ENCODE measurements at places on chromosomes 4 and X.
A peak's percentile ranks its signal among the peaks of the same experiment; 100 is the strongest.

DNA sequence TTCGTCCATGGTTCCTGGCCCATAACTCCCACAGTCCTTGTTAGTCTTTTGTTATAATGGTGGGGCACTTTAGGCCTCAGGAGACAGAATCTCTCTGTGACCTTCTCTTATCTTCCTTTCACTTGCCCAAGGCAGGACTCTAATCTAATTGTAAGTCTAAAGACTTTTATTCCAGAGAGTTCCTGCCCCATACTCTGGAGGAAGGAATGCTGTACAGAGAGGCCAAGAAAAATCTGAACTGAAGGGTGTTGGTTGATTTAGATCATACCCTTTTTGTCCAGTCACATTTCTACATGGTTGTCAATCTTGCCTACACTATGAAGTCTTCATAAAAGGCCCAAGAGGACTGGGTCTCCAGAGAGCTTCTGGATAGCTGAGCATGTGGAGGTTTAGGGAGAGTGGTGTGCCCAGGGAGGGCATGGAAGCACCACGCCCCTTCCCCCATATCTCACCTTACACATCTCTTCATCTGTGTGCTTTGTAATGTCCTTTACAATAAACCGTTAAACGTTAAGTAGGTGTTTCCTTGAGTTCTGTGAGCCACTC, 84.5 kb downstream of the AFF1 start:
- DNase-seq, result no peak

- no peak for DNase-seq
These were observed 320.2 kb upstream of the GATB start for GRCh38 chr4:152081024-152081423.

DNA sequence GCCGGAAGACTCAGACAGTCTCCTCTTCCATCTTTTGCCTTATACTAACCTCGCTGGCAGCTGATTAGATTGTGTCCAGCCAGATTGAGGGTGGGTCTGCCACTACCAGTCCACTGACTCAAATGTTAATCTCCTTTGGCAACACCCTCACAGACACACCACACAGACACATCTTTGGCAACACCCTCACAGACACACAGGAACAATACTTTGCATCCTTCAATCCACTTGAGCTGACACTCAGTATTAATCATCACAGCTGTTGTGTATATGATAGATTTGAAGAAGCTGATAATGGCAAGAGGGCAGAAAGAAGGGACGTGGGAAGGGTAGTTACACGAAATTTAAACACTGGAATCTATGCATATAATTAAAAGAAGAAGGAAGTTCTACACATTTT, 139.5 kb downstream of the ANKRD50 start:
- no peak for DNase-seq

DNA sequence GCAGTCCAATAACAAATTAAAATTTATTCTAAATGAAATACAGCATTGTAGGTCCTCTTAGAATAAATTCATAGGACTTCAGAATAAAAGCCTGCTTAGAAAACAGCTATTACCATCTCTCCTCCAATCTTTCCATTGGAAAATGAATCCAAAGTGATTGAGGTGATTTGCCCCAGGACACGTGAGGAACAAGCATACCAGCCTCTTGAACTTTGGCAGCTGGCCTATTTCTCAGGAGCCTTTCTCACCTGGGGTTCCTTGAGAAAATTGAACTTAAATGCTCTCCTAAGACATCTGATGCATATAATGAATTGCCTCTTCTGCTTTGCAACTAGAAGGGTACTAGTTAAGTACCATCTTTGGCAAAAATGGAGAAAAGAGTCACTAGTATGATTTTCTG, 13.5 kb downstream of the ARHGAP24 start:
- no peak for DNase-seq

- DNase-seq, result no peak
These were observed 265.5 kb upstream of the FTHL17 start for GRCh38 chrX:31337332-31337731.

DNA sequence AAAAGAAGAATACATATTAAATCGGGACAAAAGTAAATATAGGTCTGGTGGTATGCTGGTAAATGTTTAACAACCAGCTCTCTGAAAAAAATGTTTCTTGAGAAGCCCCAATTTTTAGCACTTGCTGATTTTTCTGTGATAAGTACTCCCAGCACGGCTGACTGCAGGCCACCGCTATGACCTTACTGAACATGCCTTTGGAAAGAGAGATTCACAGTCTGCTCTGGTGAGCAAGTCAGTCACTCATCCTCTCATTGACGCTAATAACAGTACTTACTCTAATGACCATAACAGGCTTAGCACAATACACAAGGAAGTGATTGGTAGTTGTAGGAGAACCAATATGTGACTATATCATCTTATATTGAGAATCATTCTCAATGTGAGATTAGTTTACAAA, 98.9 kb upstream of the BLTP1 start:
- no peak for DNase-seq

DNA sequence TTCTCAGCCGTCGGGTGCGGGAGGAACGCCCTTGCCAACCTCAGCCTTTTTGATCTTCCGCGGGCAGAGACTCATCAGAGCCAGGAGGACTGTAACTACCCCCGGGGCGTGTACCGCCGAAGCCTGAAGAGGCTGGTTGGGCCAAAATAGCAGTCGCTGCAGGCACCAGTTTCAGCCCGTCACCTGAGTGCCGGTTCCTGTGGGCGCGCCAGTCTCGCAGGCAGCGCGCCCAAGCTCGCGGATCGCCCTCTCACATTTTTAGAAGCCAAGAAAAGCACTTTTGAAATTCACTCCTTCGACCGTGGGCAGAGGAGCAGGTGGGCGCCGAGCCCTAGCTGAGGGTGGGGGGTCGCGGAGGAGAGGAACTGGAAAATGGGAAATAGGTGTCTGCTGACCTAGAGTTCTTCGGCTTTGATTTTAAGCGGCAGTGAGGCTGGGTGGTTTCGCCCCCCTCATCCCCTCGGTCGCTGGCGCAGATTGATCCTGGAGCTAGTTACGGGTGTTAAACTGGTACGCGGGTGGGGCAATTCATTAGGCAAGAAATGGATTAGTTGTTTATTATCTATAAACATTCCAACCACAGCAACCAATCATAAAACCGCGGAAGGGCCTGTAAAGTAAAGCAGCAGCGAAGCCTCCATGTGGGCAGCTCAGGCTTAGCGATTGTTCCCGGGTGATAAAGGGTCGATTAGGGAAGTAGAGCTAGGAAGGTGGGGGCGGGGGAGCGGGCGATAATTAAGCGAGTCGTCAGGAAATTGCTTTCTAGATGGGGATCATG, 69.2 kb downstream of the FBXO8 start:
- DNase-seq, result no peak

DNA sequence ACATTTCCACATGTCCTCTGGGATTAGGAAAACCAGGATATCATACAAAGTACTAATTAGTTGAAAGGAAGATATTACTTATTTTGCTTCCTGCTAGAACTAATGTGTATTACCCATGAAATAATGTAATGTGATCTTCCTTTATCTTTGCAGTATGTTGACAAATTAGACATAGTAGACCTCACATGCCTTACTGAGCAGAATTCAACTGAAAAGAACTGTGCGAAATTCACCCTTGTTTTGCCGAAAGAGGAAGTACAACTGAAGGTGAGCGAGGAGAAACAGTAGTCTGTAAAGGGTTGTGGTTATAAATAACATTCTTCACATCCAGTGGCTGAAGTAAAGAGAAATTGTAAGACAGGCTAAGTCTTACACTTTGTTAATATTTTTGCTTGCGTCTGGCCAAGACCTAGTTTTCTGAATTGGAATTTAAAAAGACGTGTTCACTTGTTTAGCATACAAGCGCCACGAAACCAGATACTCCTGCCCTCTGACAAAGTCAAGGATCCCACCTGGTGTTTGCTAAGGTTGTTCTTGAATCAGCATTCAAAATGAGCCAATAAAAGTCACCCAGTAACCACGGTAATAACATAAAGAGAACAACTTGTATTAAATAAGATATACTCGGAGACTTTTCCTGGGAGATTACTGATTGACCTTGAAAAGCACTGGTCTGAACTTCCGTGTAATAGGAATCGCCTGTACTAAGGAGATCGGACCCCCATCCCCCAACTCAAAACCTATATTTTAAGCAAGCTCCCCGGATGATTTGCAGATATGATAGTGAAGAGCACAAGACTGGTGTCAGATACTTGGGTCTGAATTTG, 16.9 kb downstream of the STAP1 start:
- no peak for DNase-seq

DNA sequence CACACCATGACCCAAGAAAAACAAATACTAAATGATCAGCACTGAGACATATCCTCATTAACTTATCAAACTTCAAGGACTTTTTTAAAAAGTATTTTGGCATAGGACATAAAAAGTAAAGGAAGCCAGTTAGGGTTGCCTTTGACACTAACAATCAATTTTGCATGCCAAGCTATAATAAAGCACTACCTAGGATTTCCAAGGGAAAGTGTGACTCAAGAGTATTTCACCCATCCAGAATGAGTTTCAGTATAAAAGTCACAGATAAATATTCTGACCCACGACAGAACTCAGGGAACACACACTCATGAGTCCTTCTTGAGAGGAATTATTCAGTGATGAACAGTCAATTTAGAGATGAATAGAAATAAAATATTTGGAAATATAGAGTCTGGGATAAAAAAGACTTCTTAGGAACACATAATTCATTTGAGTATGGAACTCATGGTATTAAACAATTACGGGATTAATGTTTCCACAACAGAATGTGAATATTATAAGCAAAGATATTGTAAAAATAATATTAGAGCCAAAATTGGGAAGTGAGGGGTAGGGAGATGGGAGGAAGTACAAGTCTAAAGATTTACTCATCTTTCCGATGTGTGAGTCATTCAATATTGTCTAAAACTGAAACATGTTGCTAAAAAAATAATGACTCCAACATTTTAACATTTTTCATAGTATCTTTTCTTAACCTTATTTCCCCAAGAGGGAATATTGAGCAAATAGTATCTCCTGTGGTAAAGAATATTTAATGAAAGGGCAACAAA, 143.5 kb upstream of the LNX1 start:
- peak; percentile 83 for DNase-seq

DNA sequence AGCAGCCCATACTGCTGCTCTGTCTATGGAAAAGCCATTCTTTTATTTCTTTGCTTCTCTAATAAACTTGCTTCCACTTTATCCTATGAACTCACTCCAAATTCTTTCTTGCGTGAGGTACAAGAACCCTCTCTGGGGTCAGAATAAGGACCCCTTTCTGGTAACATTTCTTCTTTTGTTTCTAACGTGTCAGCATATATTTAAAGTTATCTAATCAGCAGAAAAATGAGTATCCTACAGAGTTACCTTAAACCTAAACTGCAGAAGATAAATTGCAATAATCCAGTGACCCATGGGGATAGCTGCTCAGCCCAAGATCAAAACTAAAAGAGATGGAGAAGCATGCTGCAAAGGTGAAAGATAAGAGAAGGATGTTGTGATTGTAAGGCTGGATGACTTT, 4.0 kb downstream of the ADH5 start:
- DNase-seq, result no peak

DNA sequence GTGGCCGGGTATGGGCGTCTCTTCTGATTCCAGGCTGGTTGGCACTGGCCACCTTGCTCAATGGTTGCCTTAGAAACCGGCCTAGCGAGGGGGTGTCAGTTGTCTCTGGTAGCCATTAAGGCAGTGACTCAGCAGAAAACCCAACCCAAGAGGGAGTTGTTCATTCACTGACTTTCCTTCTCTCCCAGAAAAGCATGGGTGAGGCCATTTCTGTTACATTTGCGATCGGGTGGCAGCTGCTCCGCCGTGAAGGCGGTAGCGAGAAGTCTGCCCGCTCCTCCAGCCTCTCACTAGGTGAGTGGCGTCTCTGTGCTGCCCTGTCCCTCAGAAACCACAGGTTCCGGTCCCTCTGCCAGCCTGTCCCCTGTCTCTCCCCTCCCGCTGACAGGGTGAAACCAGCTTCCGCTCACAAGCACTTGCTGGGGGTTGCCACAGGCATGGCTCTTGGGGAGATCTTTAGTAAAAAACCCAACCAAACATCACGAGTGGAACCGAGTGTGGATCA, 17.4 kb downstream of the IRAK1 start:
- DNase-seq, result peak; percentile 72

Measured in fibroblast of skin of scalp (primary cell).